KBM-7 (cell line): ENCODE measurements at places on chromosomes 11 and 22.

- DNase-seq: no peak
These were observed 223.6 kb downstream of the ADAMTS15 start for GRCh38 chr11:130671801-130672700.

GRCh38 chr11:23313001-23313400 is 452.7 kb upstream of the CCDC179 start:
- DNase-seq: no peak

DNA sequence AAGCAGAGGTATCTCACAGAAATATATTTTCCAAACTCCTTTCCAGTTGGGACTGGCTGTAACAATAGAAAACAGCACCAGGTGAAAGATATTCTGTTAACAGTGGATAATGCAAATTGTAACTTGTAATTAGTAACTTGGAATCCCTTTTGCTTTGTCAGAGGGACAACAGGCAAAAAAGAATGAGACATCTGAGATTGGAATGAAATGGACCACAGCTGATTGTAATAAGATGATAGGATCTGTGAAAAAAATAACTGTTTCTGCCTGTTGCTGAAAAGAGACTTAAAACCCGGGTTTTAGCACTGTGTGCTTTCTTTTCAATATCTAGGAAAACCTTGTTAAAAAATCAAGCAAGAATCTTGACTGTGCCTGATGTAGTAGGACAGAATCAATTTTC is 655.7 kb downstream of the METTL15 start:
- DNase-seq: no peak

DNA sequence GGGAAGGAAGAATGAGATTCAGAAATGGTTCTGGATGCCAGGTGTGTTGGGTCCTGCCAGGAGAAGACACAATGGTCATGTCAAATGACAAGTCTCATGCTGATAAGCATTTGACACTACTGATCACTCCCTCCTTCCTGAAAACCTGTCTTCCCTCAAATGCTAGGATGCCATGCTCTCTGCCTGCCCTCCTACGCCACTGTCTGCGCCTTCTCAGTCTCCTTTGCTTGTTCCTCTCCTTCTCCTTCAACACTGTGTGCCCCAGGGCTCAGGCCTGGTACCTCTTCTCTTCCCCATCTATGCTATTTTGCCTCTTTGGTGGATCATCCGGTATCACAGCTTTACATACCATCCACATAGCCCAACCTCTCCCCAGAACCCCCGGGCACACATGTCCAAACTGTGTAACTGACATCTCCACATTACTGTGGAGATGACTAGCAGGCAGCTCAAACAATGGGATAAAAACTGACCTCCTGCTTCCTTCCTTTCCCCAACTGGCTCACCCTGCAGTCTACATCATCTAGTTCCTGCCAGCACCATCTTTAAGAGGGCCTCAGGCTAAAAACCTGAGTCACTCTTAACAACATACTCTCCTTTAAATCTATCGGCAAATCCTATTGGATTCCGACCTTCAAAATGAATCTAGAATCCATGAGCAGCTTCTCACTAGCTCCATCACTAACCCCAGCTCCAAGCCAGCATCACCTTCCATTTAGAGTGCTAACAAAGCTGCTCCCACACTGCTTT is 8.2 kb downstream of the AP1B1 start:
- no peak for DNase-seq

GRCh38 chr22:28608546-28608945 is 71.1 kb downstream of the TTC28 start:
- no peak for DNase-seq

DNA sequence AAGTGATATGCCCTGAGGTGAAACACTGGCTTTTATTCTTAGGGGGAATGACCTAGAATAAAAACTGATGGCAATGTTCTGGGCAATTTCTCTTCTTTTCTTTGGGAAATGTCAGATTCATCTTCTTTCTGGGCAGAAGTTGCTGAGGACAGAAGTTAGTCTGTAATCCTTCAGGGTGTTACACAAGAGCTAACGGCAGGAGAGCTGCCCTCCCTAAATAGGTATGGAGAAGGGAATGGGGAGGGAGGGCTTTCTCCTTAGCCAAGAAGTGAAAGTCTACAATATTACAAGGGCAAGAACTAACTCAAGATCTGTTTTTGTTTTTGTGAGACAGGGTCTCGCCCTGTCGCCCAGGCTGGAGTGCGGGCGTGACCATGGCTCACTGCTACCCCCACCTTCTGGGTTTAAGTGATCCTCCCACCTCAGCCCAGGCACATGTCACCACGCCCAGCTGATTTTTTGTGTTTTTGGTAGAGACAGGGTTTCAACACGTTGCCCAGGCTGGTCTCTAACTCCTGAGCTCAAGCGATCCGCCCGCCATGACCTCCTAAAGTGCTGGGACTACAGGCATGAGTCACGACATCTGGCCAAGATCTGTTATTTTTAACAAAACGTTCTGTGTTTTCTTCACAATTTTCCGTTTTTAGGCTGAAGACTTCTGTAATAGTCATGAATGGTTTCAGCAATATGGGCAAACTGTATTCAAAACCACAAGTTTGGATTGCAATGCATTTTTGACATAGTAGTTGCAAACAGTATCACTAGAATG is 7.2 kb downstream of the PIWIL4 start:
- peak; percentile 49 for DNase-seq

DNA sequence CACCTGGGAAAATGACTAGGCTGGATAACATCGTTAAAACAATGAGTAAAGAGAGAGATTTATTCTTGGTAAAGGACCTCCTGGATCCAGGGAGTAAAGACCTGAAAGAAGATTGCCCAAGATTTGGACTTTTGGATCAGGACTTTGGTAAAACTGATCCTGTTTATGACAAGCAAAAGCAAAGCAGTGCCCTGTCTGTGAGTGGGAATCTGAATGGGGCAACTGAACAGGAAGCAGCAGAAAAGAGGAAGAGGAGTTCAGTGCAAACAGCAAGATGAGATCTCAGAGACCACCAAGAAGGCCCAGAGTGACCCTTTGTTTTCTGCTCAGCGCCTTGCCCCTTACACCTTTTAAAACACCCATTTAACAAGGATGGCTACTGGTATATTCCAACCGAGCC is 122.0 kb downstream of the VPREB1 start:
- DNase-seq: no peak
